CD4-positive, alpha-beta T cell treated with Interleukin-21 for 1 hour (primary cell): ENCODE measurements at places on chromosomes 2 and 18.

DNA sequence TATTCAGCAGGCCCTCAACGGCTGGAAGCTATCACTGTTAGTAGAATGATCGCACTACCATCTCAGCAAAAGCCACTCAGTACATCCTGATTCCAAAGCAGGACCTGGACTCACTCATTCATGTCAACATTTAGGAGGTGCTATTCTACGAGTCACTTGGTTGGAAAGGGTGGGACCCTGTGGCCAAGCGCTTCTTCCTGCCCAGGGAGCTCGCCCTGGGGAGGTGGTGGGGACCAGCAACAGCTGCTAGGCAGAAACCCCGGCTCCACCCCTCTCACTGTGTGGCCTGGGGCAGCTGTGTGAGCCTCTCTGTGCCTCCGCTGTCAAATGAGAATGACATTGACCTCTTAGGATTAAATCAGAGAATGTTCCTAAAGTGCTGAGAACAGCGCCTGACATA lies 231.4 kb downstream of the EIPR1 start:
- DNase-seq, result no peak

DNA sequence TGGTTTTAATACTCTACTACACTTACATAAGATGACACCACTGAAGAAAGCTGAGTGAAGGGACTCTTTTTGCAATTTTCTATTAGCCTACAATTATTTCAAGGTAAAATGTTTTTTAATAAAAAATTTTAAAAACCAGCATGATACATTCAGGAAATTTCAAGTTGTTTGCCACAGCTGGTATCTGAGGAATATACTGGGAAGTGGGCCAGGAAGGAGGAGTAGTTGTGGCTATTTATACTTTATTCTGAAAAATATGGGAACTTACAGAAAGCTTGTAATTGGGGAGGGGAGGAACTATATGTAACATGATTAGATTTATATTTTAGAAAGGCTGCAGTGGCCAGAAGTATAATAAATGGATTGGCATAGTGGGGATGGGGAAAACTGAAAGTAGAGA lies 40.8 kb downstream of the WDR35 start:
- DNase-seq, result no peak

GRCh38 chr18:22466608-22467395 lies 49.1 kb upstream of the CTAGE1 start:
- DNase-seq, result no peak

DNA sequence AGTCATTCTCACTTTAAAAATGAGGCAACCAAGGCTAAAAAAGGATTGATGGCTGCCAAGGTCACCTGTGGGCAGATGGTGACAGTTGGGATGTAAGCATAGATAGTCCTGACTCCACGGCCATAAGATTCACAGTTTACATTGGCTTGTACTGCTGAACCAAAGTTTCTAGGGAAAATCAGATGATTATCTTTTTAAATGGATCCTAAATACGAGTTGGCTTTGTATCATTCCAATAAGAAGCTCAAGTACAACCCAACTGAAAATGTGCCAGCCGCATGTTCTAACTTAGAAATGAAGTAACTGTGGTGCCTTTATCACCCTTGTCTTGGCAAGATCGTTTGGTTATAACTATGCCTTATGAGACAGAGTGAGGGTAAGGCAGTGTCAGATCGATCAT lies 27.6 kb downstream of the HK2 start:
- DNase-seq, result no peak

- DNase-seq, result no peak
These were observed 20.8 kb downstream of the ANO7 start for GRCh38 chr2:241209271-241209670.

DNA sequence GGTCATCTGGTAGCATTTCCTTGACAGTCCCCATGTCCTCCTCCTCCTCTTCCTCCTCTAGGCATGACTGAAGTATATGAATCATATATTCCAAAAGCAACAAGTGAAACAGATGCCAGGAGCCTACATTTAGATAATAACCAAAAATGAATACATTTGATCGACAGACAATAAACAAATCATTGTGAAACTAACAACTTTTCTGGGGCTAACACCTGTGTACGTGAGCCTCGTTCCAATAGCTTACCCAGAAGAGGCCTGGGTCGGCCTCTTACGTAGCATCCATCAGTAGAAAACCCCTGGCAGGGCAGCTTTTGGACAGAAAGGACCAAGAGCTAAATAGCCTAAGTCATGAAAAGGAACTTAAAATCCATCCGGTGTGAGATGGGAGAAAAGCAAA lies 15.3 kb upstream of the CREG2 start:
- DNase-seq, result no peak

GRCh38 chr2:42464631-42465030 lies 29.2 kb downstream of the KCNG3 start:
- no peak for DNase-seq

DNA sequence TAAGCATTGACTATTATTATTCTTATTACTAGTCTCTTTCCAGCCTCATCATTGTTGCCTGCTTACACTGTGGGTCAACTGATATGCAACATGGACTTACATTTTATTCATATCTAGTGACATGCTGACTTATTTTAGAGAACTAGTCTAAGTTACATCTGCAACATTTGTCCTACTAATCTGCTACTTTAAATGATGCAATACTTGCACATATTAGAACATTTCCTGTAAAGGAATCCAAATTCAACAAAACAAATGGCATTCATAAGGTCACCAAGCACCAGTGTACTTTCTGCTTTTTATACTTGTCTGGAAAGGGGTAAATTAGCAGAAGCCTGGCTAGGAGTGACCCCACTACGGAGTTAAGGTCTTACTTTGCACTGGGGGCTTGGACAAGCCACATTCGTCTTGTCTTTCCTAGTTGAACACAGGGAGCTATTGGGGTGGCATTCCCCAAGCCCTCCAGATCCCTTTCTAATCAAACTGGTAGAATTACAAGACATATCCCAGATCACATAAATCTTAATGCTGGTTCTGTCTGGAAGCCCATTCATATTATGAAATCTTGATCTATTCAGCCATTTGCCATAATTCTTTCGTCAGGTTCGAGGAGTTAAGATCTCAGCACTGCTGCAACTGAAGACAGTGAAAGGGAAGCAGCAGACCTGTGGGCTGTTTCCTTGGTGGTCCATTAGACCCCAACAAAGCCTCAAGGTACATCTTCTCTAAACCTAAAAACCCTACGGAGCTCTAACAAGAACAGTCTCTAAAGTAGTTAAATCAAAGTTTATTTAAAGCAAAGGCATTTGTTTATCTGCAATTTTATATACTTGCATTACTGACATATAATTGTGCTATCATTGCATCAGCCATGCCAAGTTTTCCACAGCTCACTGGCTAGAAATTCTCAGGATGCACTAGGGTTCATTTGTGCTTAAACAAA lies 49.9 kb upstream of the RTN4 start:
- DNase-seq, result no peak

DNA sequence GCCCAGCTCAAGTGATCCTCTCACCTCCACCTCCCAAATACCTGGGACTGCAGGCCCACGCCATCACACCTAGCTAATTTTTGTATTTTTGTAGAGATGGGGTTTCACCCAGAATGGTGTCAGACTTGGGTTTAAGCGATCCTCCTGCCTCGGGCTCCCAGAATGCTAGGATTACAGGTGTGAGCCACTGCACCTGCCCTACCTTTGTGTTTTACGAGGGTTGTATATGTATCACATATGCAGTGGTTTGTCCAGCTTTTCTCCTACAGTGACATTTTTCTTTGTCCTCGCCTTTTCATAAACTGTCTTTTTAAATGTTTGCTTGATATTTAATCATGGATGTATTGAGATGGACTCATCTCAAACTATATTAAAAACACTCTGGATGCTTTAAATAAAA lies 38.5 kb downstream of the AGAP1 start:
- DNase-seq, result no peak

- no peak for DNase-seq
These were observed 24.1 kb downstream of the PLCD4 start for GRCh38 chr2:218631837-218632236.

DNA sequence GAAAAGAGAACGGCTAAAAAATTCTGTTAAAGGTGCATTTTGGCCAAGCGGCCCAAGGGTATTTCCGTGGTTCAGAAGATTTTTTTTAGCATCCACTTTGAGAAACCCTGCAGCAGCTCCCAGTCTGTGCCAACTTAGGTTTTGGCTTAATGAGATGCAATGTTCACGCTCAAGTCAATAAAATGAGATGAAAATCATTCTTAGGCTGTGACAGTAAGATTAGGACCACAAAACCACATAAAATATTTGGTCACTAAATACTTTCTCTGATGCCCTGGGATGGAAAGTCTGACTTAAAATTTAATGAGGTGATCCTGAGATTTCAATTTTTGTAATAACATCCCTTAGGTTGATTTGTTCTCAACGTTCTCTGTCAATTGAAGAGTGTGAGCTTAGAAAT lies 74.2 kb upstream of the FHL2 start:
- DNase-seq, result no peak

DNA sequence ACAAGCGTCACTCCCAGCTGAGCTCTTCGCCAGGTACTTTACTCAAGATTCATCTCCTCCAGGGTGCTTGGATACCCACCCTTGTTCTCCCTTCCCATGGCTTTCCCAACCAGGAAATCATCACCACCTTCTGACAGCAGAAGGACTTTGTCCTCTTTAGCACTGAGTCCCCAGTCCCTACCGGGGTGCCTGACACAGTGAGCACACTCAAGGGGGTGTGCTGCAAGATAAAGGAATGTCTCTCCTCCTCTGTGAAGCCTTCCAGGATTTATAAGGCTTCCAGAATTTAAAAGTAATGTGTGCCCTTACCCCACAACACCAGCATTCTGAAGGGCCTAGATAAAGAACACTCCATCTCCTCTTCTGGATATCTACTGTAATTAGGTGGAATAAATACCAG lies 39.6 kb downstream of the ACVR1 start:
- no peak for DNase-seq

- no peak for DNase-seq
These were observed 1010.9 kb upstream of the NXPH2 start for GRCh38 chr2:139790807-139791752.

- DNase-seq, result peak; percentile 60
These were observed 5.4 kb downstream of the SPR start for GRCh38 chr2:72892506-72893173.

- no peak for DNase-seq
These were observed 47.2 kb downstream of the SMAD4 start for GRCh38 chr18:51077217-51077616.

- DNase-seq, result no peak
These were observed 3.0 kb upstream of the SIX3 start for GRCh38 chr2:44938287-44939105.

DNA sequence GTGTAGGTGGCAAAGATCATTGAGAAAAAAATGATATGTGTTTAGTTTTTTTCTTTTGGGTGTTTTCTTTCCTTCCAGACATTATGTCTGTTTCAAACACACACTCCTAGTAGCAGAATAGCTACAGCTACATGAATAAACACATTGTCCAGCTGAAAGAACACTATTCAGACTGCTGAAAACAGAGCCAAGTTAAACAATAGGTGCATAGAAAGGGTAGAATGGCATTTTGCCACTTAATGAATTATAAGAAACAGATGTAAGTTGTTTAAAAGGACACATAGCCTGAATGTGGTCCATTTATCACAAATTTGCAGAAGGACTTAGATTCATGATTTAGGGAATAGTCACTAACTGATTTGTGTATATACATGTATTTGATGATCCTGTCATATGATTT lies 20.1 kb downstream of the CTLA4 start:
- no peak for DNase-seq

- DNase-seq, result no peak
These were observed 74.2 kb downstream of the CD8B2 start for GRCh38 chr2:106561356-106561755.

DNA sequence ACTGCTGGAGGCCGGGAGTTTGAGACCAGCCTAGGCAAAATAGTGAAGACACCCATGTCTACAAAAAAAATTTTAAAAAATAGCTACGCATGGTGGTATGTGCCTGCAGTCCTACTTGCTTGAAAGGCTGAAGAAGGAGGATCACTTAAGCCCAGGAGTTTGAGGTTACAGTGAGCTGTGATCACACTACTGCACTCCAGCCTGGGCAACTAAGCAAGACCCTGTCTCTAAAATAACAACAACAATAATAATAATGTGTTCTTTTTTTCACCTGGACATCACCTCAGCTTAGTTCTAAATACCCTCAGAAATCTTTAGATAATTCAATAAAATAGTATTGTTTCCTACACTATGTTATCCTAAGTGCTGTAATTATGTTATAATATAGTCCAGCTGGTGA lies 397.1 kb upstream of the ZNF804A start:
- no peak for DNase-seq

GRCh38 chr2:68193144-68193543 lies 35.5 kb downstream of the PNO1 start:
- no peak for DNase-seq

- DNase-seq, result no peak
These were observed 15.0 kb downstream of the SLC3A1 start for GRCh38 chr2:44290261-44290660.

DNA sequence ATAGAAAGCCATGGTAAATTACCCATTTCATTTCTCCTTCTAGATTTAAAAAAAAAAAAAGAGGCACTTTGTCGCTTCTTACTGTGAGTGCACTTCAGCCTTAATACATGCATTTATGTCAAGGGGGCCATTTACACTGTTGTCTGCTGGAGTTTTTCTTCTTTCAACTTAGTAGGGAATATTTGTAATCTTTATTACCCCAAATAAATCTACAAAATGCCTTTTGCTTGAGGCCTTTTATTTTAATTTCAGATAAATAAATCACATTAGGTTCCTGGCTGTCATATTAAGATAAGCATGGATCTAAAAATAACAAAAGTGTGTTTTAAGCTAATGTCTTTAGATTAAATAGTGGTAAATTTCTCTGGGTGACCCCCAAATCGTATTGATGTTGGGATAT lies 276.0 kb downstream of the NCKAP5 start:
- no peak for DNase-seq

DNA sequence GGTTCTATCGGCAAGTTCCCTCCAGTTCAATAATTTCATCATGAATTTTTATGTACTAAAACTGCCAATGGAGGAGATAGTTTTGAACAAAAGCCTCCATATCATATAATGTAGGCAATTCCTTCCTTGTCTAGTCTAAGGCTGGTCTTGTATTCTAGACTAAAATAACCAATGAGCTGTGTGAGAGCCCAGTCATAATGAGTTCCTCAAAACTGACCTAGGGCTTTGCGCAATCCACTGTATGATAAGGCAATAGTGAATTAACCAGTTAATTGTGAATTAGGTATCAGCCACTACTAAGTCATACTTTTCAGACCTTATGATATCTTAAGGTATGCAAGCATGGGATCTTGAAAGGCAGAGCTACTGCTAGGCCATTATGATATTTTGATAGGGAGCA lies 7.6 kb upstream of the UXS1 start:
- no peak for DNase-seq

GRCh38 chr2:208792766-208793165 lies 386.2 kb downstream of the PTH2R start:
- DNase-seq, result no peak
